ENCODE measurements at places on chromosomes 16 and 17.

DNA sequence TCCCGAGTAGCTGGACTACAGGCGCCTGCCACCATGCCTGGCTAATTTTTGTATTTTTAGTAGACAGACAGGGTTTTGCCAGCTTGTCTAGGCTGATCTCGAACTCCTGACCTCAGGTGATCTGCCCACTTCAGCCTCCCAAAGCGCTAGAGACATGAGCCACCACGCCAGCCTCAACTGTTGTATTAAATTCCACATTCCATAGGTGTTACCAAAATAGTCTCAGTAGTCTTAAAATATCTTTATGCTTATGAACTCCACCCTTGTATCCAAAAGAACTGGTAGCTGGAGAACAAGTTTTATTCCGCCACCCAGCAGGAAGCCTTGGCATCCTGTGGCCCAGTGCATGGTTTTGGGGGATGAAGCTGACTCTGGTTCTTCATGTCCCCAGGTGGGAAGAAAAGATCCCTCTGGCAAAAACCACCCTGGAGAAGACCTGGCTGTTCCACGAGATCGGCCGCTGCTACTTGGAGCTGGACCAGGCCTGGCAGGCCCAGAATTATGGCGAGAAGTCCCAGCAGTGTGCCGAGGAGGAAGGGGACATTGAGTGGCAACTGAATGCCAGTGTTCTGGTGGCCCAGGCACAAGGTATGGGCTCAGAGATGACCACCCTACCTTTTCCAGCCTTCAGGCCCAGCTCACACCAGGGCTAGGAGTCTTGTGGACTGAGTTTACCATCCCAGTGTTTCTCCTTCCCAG, 17.7 kb upstream of the CNP start:
- no peak for DNase-seq

GRCh38 chr17:34851961-34852540, 109.2 kb downstream of the CCT6B start:
- DNase-seq: no peak

GRCh38 chr16:84832488-84833143, 12.8 kb downstream of the CRISPLD2 start:
- DNase-seq: no peak

GRCh38 chr17:56392321-56392720, 201.2 kb upstream of the NOG start:
- no peak for DNase-seq

GRCh38 chr16:50280932-50281331, 14.6 kb downstream of the ADCY7 start:
- DNase-seq: no peak

DNA sequence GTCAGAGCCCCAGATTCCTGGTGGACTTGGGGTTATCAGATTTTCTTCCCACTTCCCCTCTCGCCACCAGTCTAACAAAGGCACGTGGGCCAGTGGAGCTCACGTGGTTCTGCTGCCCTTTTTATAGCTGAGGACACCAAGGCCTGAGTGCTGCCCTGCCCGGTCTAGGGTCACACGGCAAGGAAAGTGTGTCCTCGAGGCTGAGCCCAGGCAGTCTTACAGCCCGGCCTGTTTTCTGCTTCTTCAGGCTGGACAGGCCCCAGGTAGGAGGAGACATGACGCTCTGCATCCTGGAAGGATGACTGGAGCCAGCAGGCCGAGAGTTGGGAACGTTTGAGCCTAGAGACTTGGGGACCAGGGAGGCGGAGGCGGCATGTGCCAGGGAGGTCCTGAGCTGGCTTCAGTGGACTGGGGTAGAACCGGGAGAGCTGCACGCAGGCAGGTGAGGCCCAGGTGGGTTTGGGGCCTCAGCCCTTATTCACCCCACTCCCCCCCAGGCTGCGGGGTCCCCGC, 3.5 kb downstream of the CTRB1 start:
- no peak for DNase-seq

- DNase-seq: no peak
Measured at GRCh38 chr17:64230791-64231408, 32.2 kb downstream of the TEX2 start.

- no peak for DNase-seq
Measured at GRCh38 chr16:69267633-69268032, 43.5 kb upstream of the VPS4A start.

- no peak for DNase-seq
Measured at GRCh38 chr17:57456622-57457021, 200.3 kb downstream of the MSI2 start.

DNA sequence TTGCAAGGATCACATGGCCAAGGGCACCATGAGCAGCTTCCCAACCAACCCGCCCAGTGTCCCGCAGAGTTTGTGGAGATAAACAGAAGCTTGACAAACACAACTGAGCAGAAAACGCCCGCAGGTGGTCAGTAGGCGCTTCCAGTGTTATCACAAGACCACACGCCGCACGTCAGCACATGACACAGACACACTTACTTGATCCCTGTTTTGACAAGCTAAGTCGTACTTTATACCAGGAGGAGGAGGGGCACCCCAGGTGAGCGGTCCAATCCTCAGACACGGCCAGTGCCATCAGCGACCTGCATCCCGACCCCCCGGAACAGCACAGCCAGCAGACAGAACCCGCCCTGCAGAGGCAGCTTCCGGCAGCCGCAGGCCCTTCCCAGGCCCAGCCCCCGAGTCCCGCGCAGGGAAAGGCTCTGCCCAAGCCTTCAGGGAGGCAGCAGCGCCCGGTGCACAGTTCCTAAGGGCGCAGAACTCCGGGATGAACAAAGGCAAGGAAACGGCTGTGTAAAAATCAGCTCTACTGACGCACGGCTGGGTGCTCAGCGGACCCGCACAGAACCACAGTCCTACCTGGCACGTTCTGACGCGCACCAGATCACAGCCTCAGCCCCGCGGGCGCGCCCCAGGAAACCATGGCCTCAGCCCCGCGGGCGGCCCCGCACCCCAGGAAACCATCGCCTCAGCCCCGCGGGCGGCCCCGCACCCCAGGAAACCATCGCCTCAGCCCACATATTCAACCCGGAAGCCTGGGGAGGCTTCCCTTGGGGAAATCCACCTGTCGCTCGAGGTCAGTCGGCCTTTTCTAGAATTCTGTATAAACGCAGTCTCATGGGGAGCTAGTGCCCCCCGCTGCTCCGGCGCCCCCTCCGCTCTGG, 27.8 kb downstream of the AXIN1 start:
- no peak for DNase-seq
